ENCODE measurements at places on chromosomes 2 and 18.

GRCh38 chr2:188235364-188235763 lies 56.3 kb upstream of the GULP1 start:
- DNase-seq: no peak

DNA sequence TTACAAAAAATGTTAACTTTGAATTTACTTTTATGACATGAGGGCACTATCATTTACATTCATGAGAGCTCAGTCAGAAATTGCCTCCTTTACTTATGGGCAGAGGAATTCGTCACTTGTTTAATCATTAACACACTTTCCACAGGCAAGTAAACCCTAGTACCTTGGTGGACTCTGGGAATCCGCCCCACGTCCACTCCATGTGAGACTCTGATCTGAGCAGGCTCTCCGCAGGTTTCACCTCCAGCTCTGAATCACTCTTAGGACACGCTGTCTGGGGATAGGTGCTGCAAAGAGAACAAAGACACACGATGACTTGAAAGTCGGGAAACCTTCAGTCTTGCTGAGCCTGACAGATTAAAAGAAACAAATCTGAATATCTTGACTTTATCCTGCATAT lies 73.6 kb downstream of the LPIN2 start:
- no peak for DNase-seq

GRCh38 chr2:183993052-183993451 lies 605.3 kb upstream of the ZNF804A start:
- DNase-seq: no peak

GRCh38 chr2:199309973-199310372 lies 147.8 kb downstream of the SATB2 start:
- no peak for DNase-seq

DNA sequence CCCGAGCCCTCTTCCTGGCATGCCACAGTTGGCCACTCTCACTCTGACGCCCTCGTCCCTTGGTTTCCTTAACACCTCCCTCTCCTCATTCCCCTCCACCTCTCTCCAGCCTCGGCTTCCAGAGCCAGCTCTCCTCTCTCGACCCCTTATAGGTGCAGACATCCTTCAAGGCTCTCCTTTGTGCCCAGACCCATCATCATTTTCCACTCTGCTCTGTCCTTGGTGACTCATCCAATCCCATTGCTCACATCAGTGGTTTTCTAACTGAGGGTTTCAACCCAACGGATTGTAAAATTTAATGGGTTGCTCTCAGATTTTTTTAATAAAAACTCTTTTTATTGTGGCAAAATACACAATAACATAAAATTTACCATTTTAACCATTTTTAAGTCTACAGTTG lies 6.2 kb downstream of the ST8SIA5 start:
- DNase-seq: no peak

DNA sequence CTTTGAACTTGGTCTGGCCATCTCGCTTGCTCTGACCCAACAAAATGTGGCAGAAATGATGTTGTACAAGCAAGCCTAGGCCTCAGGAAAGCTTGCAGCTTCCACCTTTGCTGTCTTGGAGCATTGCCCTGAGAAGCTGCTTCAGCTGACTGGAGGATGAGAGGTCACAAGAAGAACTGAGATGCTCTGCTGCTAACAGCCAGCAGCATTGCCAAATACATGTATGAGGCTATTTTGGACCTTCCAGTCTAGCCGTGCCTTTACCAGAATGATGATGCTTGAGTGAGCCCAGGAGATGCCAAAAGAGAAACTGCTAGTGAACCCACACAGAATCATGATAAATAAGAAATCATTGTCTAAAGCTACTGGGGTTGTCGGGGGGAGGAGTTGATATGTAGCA lies 13.2 kb upstream of the ITGAV start:
- no peak for DNase-seq

- no peak for DNase-seq
These were observed 42.5 kb downstream of the PTPRM start for GRCh38 chr18:7609617-7610016.

GRCh38 chr2:64112016-64112415 lies 32.2 kb downstream of the PELI1 start:
- DNase-seq: no peak

- DNase-seq: no peak
These were observed 488.7 kb upstream of the ACVR2A start for GRCh38 chr2:147356157-147356556.

GRCh38 chr2:50489092-50489491 lies 542.8 kb downstream of the NRXN1 start:
- DNase-seq: no peak

DNA sequence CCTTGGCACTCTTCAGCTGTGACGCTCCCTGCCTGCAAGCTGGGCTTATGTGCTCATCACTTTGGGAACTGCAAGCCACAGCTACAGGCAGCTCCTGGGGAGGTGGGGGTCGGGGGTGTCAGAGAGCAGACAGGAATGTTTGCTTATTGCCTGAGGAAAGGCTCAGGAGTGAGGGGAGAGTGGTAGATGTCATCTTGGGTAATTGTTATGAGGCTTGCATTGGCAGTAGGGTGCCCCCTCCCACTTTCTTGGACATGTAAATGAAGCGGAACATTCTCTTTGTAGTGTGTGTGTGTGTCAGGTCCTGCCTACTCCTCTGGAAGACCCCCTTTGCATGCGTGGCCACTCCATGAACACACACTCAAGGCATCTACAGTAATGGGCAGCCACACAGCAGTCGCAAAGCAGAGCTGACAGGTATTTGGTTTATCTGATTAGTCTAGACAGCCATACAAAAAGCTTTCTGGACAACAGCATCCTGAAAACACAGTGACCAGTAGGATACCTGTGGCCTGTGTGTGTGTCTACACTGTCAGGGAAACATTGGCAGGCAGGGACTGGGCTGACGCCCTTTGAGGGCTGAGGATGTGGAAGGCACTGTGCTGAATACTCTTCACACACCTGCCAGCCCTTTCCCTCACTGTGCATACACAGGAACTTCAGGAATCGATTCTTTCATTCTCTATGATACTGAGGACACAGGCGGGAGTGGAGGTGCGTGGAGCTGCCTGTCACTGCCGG lies 17.1 kb upstream of the MC2R start:
- no peak for DNase-seq

- DNase-seq: no peak
These were observed 27.1 kb downstream of the STARD7 start for GRCh38 chr2:96181529-96181928.

DNA sequence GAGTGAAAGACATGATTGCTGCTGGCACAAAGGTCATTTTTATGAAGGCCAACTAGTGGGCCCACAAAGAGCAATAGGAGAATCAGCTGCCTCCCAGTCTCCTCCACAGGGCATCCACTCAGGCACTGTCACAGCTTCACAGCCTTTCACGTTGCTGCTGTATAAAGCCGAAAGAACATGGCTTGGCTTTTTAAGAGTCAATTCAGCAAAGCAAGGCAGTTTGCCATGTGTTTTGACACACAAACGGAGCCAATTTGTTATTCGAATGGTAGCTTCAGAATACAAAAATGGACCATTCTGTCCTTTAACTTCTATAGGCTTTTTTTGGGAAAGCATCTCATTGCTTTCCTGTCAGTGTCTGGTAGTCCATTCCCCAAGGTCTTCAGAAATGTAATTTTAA lies 283.4 kb upstream of the PARD3B start:
- no peak for DNase-seq

GRCh38 chr18:4125627-4126230 lies 329.4 kb downstream of the DLGAP1 start:
- DNase-seq: no peak

DNA sequence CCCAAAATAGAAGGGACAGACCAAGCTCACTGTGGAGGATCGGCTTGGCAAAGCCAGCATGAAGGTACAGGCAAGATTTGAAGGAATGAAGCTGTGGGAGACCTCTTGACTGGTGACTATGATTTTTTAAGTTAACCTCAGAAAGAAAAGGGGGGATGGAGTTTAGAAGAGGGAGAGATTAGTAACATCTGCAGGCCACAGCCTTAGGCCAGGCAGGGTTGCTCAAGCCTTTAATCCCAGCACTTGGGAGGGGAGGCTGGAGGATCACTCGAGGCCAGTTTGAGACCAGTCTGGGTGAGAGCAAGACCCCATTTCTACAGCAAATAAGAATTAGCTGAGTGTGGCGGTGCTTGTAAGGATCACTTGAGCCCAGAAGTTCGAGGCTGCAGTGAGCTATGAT lies 46.6 kb downstream of the ZNF532 start:
- no peak for DNase-seq

DNA sequence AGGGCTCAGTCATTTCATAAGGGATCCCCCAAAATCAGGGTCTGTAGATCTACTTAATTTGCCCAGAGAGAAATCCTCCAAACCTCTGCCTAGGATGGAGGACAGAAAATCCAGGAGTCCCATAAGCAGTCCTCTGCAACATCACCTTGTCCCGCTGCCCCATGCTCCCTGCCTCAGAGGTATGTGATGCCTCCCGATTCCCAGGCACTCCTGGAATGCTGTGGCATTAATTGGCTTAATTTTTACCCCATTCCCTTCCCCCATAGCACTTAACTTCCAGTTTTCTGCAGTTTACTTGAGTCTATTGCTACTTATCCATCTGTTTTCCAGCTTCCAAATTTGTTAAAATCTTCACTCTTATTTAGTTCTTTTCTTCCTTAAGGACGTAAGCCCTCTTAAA lies 91.6 kb upstream of the TSPYL6 start:
- DNase-seq: no peak

- DNase-seq: no peak
These were observed 104.2 kb downstream of the LRP2 start for GRCh38 chr2:169258045-169258601.

GRCh38 chr2:40466332-40466906 lies 14.5 kb upstream of the SLC8A1 start:
- no peak for DNase-seq

DNA sequence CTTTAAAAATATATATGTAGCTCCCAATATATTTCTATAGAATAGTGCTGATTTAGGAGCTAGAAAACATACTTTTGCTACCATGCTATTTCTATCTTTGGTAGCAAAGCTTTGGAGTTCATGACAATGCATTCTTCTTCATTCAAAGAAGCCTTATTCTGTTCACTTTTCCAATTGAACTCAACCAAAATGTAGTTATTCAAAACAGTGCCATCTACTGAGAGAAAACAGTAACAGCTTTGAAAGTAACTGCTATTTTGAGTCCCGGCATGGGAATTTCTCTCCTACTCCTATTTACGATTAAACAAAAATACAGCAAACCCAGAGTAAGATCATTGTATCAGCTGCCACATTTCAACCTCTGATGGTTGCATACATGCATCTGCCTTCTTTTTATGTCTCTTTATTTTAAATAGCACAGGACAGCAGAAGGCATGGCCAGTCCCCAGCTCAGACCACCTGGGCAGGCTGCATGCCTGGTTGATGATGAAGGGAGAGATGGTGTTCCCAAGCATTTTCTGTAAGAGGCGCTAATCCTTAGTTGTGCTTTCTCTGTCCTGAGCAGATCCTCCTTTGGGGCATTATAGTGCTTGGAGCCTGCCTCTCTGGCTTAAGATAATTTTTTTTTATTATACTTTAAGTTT lies 69.7 kb upstream of the SULT1C3 start:
- DNase-seq: no peak

DNA sequence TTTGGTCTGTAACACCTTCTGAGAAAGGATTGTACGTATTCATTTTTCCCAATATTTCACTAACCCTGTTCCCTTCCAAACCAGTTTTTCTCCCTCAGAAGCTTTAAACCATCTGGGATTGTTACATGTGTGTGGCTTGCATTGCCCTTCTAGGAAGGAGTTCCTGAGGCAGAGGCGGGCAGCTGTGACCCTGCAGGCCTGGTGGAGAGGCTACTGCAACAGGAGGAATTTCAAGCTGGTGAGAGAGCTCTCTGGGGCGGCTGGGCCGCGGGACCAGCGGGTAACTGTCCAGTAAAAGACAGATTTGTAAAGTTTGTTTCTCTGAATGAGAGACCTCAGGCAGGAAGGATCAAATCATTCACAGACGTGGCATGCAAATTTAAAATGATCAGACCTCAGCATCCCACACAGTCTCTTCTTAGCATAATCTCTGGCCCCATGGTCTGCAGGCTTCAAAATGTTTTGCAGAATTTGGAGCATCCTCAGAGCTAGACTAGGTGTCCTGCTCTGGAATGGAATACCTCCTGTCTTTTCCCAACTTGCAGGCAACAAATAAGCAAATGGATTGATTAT lies 40.2 kb upstream of the GPR17 start:
- DNase-seq: no peak

GRCh38 chr18:23260926-23261590 lies 125.8 kb downstream of the CABLES1 start:
- DNase-seq: no peak

DNA sequence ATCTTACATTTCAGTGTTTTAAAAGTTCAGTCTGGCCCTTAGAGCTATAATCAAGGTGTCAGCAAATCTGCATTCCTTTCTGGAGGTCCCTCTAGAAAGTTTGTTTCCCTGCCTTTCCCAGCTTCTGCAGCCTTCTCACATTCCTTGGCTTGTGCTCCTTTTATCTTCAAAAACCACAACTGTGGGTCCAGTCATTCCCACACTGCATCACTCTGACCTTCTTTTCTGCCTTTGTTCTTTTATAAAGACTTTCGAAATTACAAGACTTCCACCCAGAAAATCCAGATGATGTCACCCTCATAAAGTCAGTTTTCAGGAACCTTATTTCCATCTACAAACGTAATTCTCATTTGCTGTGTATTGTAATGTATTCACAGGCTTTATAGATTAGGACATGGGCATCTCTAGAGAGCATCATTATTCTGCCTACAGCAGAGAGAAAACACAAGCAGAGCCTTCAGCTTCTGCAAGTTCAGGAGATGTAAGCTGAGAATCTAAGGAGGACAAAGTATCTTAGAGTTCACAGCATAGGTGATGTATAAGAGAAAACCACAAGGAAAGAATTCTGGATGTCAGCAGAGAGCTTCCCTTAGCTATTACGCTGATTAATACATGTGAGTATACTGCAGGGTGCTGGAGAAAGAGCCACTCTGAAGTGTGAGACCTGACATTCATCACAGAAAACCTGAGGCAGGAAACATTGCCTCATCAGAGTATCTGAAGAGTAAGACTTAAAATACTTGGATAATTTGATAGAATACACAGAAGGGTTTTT lies 1100.2 kb downstream of the CBLN2 start:
- DNase-seq: no peak

- DNase-seq: no peak
These were observed 49.1 kb downstream of the SLC9A4 start for GRCh38 chr2:102522162-102522561.

GRCh38 chr2:120423167-120423943 lies 77.4 kb downstream of the INHBB start:
- no peak for DNase-seq

DNA sequence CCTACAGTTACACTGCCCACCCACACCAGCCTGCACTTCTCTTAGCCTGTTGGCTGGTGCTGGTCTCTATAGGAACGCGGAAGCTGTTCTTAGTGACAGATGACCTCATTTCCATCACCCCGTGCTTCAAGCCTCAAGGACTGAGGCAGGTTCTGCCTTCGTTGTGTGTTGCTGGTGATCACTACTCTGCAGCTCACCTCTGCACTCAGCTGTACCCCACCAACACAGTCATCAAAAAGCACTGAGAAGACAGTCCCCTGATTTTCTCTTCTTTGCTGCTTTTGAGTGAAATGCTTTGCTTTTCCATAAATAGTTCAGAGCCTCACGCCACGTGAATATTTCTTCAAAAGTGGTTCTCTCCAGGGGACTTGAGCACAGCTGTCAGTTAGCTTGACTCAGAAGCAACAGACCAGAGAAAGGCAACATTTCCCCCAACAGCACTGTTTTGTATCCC lies 225.7 kb upstream of the CCDC150 start:
- DNase-seq: no peak

Data from natural killer cell treated with Interleukin-12 subunit alpha and Interleukin-12 subunit beta and Interleukin-15 and Interleukin-18, amount 100 ng/mL, for 72 hours (primary cell).